ENCODE measurements at places on chromosomes 6 and 20.

- no peak for DNase-seq
Observed at GRCh38 chr20:46226602-46227001, 81.7 kb downstream of the CDH22 start.

DNA sequence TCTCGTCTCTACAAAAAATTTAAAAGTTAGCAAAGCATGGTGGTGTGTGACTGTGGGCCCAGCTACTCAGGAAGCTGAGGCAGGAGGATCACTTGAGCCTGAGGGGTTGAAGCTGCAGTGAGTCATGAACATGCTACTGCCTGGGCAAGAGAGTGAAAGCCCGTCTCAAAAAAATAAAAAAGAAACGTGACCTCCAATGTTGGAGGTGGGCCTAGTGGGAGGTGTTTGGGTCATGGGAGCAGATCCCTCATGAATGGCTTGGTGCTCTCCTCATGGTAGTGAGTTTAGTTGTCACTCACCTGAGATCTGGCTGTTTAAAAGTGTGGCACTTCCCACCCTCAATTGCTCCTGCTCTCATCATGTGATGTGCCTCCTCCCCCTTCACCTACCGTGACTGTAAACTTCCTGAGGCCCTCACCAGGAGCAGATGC is 24.3 kb downstream of the RBL1 start:
- DNase-seq = peak; percentile 44

DNA sequence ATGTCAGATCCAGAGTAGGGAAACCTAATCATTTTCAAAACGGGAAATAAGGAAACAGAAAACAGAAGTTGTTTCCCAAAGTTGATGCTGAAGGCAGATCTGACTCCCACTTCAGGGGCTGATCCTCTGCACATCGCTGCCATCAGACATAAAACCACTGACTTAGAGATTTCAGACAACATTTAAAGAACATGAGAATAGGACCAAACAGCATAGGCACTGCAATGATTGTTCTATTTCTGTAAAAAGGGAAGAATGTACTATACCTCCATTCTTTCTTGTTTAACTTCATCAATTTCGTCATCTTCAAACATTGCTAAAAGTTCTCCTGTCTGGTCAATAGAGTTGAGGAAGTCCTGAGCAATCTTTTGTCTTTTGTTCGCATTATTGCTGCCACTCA is 324.7 kb upstream of the RUNX2 start:
- no peak for DNase-seq

GRCh38 chr6:15843226-15843625 is 180.4 kb upstream of the DTNBP1 start:
- DNase-seq = no peak

DNA sequence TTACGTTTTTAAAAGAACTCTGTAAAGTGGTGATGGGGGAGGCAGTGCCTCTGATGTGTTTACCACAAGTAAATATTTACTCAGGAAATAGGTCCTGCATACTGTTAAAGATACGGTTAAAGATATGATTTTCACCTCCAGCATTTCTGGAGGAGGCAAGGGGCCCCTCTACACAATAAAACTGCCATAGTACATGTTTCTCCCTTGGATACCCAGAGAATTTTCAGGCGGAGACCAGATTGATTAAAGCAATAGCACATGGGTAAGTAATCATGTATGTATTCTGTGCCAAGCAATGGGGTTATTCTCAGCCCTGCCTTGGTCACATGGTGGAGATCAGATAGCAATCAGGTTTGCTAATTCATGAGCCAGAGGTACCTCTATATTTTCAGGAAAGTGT is 9.6 kb downstream of the RIPOR2 start:
- peak; percentile 52 for DNase-seq

- DNase-seq = no peak
Observed at GRCh38 chr20:20440886-20441658, 73.2 kb downstream of the INSM1 start.

DNA sequence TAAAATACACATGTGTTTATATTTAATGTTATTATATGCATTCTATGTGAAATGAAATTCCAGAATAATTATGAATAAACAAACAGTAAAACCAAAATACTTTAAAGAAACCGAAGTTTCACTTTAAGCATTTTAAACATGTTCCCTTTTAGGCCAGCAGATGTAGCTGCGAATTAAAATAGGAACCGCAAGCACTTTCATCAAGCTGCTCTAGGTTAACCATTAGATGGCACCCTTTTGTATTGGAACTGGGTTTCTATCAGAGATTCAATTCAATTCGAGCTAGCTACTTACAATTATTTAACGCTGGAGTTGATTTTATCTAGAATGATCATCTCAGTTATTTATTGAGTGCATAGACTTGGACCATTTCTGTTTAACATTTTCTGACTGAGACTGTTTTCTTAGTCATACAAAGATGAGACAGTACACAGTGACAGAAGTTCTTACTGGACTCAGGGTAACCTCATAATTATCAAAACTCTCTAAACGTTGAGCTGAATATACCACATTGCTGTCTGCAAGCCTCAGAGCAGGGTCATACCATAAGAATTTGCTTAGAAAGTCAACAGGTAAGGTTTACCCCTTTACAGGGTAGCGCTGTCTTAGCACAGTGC is 8.5 kb downstream of the TMEM242 start:
- peak; percentile 75 for DNase-seq

GRCh38 chr6:145044641-145045246 is 690.6 kb downstream of the EPM2A start:
- no peak for DNase-seq

- no peak for DNase-seq
Observed at GRCh38 chr20:63325021-63325471, 32.1 kb downstream of the COL20A1 start.

DNA sequence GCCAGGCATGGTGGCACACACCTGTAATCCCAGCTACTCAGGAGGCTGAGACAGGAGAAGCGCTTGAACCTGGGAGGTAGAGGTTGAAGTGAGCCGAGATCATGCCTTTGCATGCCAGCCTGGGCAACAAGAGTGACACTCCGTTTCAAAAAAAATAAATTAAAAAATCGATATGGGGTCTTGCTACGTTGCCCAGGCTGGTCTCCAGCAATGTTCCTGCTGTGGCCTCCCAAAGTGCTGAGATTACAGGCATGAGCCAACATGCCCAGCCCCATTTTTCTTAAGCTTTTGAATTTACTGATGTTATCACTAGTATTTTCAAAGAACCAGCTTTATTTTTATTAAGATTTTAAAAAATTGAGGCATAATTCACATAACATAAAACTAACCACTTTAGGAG is 23.6 kb downstream of the POLR1C start:
- no peak for DNase-seq

GRCh38 chr20:17836303-17836861 is 132.2 kb downstream of the SNX5 start:
- no peak for DNase-seq

DNA sequence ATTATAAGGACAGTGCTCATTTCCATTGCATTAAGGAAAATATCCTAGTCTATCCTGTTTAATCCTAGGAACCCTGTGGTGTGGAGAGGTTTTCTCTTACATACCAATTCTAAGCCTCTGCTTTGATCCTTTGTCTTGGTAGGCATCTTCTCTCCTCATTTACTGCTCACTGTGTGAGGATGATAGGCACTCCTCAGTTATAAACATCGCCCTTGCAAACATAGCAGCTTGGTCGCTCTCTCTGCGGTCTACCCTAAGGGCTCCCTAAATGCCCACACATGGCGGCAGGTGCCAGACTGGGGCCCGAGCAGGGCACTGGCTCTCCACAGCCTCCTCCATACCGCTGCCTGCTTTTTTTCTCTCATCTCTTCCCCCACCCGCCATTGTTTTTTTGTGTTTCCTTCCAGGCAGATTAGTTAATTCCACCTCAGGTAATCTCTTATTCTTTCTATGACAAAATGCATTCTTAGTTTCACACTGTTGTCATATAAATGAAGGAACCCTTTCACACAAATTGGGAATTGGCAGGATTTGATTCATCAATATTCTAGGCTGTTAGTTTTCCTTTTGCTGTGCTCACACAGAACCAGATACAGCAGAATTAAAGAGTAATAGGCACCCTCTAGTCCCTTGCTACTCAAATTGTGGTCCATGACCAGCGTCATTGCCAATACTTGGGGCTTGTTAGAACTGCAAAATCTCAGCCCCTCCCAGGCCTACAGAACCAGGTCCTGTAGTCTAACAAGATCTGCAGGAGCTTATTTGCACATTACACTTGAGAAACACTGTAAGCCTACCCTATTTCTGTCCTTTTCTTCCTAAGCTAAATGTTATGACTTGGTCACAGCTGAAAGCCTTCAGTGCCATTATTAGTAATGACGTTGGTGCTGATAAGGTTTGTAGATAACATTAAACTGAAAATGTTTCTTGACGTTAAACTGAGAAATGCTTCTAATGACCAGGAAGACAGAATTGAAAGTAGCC is 36.3 kb downstream of the CARMIL1 start:
- no peak for DNase-seq

DNA sequence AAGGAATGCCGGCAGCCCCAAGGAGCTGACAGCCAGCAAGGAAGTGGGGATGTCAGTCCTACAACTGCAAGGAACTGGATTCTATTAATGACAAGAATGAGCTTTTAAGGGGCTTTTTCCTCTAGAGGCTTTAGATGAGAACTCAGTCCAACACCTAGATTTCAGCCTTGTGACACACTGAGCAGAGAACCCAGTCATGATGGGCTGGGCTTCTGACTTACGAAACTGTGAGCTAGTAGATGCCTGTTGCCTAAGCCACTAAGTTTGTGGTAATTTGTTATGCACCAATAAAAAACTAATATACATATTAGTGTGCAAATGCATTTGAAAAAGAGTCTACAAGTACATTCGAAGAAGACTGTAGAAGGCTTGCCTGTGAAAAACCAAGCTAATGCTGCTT is 263.3 kb downstream of the SOX4 start:
- no peak for DNase-seq

DNA sequence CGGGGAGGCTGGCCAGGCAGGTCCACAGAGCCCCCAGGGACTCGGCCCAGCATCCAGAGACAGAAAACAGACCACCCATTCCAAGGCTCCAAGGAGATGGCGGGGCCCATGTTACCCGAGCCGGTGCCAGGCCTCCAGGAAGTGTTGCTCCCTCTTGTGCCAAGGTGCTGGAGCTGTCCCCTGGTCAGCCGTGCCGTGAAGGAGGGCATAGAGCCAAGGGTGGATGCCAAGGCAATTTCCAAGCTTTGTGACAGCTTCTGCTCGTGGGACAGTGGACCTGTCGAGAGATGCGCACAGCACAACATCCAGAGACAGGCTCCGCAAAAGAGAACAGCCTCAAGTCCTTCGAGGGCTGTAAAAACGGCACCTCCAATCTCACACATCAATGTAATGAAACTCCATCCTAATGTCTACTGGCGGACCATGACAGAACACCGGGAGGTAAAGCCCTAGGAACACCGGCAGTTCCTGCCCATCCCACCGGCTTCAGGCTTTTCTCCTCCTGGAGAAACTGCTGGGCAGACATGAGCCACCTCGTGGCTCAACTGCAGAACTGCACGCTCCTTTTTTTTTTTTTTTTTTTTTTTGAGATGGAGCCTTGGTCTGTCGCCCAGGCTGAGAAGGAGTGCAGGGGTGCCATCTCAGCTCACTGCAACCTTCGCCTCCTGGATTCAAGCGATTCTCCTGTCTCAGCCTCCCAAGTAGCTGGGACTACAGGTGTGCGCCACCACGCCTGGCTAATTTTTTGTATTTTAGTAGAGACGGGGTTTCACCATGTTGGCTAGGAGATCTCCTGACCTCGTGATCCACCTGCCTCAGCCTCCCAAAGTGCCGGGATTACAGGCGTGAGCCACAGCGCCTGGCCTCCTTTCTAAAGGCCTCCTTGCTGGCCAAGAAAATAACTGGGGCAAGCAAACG is 30.9 kb upstream of the AVP start:
- DNase-seq = peak; percentile 35

DNA sequence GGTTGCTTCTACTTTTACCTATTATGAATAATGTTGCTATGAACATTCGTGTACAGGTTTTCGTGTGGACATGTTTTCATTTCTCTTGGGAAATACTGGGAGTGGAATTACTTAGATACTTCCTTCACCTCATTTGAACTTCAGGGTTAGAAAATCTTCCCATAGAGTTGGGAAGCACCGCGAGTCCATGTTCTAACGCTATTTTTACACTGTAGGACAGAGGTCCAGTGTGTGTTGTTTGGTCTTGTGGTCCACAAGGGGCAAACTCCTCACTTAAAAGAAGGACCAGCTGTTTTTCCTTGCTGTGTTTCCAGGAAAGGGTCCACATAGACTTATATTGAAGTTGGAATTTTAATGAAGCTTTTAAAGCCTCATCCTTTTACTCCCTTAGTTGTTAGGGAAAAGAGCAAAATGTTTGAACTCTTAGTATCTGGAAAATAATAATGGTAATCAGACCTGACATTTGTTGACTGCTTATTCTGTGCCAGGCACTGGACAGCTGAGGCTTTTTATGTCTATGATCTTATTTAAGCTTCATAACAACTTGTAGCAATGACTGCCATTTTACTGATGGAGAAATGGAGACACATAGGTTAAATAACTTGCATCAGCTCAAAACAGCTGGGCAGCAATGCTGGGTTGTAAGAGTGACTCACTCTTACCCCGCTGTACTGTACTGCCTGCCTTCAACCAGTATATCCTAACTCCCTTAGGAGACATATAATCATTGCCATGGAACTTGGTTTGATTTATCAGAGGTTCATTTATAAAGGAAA is 52.0 kb downstream of the CDC5L start:
- no peak for DNase-seq

GRCh38 chr20:3014662-3015061 is 28.8 kb upstream of the GNRH2 start:
- DNase-seq = no peak

DNA sequence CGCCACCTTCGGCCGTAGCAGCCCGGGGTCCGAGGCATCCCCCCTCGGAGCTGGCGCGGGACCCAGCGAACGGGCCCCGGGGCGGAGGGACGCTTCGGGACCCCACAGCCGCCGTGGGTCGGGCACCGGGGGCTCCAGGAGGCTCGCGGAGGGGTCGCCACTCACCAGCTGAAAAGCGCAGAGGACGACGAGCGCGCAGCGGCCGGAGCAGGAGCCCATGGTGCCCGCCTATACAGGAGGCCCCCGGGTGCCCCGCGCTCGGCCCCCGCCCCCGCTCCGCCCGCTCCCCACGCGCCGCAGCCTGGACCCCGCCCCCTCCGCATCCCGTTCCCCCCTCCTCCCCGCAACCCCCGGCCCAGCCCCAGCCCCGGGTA is at the start of gene NKAIN4:
Gene NKAIN4, minus strand, starts transcription at position 232 of the 374 bp plus-strand sequence. Its CDS starts 13 bp downstream, at position 219.
- DNase-seq = no peak

DNA sequence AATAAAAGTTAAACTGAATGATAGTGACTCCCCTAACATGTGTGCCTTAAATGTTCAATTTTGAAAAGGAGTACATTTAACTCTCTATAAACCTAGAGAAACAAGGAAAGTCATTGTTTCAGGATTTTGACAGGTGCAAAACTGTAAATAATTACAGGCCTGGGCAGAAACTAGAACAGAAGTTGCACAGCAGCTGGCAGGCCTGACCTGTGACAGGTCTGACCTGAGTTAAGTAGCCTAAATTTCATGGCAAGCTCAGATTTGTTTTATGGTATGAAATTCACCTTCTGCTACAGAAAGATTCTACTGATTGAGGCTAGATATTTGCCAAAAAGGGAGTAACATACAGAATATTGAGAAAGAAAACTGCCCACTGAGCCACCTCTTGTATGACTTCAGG is 166.1 kb downstream of the CDKAL1 start:
- no peak for DNase-seq

GRCh38 chr20:17743677-17744076 is 43.9 kb downstream of the BANF2 start:
- no peak for DNase-seq

All from CD4-positive, alpha-beta T cell treated with Interleukin-17A for 1 hour (primary cell).